ENCODE measurements at places on chromosomes 3 and 15.

GRCh38 chr15:94910166-94910565, 678.8 kb downstream of the MCTP2 start:
- DNase-seq, result no peak

- no peak for DNase-seq
These were observed 111.1 kb upstream of the GPR149 start for GRCh38 chr3:154540950-154541604.

DNA sequence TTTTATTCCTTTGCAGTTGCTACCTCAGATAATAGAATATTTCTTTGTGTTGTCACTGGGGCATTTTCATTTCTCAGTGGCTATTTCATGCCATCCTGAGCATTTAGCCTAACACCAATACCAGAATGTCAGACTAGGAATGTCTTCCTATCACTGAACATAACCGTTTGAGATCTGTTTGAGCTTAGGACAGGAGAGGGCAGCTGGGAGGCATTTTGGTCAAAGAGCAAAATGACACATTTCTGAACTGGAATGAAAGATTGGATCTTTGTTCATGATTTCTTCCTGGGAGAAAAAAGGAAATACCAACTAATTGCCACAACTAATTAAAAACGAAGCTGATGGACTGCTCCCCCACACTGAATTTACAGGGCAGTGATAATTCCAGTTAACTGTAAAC, 921.3 kb upstream of the NR2F2 start:
- DNase-seq, result no peak

DNA sequence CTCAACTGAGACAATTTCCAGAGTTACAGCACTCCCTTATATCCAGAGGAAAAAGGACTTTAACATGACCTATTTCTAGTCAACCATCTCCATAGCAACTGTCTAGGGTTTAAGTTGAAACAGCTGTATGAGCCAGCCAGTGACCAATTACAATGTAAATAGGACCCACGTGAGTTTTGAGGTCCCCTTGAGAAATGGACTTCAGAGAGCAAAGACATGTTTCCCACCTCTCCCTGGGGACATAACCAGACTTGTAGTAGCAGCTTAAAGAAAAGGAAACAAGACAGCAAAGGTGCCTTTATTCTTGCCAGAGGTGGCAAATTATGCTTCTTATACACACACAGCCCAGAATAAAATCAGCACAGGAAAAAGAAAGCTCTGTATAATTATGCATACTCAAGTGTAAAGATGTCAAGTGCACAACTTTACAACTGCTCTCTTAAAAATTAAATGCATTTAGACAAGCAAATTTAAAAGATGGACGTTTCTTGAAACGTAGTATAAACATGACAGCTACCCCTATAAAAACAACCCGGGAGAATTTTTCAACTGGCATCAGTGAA, 40.2 kb downstream of the SUMF1 start:
- DNase-seq, result no peak

GRCh38 chr3:77837456-77838025, 797.6 kb downstream of the ROBO2 start:
- DNase-seq, result no peak

- DNase-seq, result no peak
These were observed 7.9 kb downstream of the AP4E1 start for GRCh38 chr15:50916400-50916799.

DNA sequence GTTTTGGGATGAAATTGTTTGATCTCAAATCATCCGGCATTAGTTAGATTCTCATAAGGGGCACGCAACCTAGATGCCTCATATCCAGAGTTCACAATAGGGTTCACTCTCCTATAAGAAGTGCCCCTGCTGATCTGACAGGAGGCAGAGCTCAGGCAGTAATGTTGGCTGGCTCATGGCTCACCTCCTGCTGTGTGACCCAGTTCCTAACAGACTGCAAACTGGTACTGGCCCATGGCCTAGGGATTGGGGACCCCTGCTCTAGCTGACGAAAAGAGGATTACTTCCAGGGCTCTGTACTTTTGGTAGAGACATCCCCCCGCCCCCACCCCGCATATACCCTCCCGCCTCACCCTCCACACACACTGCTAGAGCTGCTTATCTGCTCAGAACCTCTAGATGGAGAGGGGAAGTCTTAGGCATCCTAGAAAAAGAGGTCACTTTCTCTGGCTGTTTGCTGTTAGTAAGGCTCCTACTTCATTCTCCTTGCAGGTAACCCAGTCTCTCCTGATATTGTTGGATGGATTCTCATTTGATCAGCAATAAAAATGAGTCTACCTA, 923.1 kb downstream of the CADM2 start:
- DNase-seq, result no peak

GRCh38 chr15:48858401-48858800, 19.5 kb upstream of the EID1 start:
- no peak for DNase-seq

DNA sequence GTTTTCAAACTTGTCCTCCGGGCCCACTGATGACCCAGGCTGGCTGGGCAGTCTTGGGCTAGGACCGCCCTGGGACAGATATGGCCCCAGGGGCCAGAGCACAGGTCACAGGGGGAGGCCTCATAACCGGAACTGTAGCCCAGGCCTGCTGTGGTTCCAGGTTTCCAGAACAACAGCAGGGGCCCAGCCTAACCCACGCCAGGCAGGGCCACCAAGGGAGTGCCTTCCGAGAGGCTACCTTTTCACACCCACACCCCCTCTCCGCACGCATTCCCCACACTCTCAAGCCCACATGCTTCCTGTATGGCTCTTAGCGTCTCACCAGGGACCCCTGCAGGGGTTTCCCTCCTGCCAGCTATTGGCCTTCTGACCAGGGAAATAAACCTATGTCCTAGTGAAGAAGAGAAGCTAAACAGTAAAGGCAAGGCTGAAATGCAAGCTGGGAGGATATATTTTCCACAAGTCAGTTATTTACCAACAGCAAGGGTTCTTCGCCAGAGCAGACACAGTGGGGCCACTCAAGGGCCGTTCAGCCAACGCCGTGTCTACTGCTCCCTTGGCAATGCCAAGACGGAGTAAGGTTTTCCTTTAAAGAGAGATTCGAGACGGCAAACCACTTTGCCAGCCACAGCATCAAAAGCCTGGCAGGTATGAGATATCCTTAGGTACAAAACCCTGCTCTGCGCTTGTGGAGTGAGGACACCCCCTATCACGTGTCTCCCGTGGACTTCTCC, 135.1 kb downstream of the ATP10A start:
- no peak for DNase-seq

DNA sequence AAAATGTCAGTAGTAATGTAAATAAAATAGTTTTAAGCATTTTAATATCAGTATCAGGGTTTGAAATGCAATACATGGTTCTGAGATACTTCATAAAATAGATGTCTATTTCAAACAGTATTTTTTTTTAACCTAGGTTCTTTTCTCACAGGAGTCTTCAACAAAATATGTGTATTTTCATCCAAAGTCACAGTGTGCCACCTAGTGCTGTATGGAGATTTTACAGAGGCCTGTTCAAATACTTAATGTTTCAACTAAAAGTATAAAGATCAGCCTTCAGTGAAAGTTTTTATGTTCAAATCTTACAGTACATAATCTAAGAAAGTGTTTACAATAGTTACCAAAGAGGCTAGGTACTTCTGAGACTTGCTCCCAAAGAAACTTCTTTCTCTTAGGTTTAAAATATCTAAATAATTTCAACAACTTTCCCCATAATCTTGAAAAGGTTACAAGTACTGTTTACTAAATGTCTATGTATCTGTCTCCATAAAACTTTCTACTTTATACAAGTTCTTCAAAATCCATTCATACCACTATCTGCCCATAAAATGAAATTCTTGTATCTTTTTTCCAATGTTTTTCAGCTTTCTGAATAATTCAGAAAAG, 38.3 kb downstream of the SCAPER start:
- no peak for DNase-seq

All from glutamatergic neuron (in vitro differentiated cells).